ENCODE measurements at places on chromosomes 4 and X.
A peak's percentile ranks its signal among the peaks of the same experiment; 100 is the strongest.

- no peak for DNase-seq
These were observed 821 bp downstream of the ASMTL start for GRCh38 chrX:1451661-1452515.

GRCh38 chrX:124240422-124240821, 92.0 kb upstream of the TEX13D start:
- DNase-seq = no peak

DNA sequence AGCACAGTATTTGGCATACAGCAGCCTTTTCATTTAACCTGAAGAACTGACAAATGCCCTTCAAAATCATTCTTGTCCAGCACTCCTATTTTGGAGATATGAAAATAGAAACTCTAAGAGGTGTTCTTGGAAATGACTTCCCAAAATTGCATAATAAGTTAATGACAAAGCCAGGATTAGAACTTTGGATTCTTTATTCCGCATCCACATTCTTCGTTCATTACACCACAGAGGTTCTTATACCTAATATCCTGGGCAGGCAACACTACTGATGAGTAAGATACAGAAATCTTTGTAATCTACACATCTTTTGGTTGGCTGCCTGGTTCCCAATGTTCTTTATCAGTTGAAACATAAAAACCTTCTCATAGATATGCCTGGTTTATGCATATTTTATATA, 5.9 kb downstream of the COL25A1 start:
- DNase-seq = no peak

DNA sequence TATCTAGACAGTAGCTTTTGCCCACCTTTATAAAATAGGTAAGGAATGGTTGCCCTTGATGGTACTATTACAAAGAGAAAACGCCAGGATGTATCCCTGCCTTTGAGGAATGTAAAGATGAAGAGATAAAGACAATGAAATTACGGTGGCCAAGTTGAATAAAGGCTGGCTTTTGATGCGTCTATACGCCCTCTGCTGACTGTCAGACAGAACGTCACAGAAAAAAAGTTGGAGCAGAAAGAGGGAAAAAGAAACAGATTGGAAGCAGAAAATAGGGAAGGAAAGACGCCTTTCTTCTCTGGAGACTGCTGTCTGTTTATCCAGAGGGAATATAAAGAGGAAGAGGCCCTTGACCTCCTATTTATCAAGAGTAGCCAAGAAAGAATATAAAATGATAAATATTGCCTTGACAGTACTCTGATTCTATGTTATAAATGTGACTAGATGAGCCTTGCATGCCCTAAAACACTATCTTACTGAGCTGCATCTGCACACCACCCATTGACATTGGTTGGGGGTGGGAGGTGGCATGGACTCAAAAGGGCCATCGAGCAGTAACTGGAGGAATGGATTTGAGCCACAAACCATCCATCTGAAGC, 30.6 kb downstream of the PCDH19 start:
- DNase-seq = no peak

GRCh38 chr4:62797221-62797620, 1597.1 kb downstream of the ADGRL3 start:
- no peak for DNase-seq

DNA sequence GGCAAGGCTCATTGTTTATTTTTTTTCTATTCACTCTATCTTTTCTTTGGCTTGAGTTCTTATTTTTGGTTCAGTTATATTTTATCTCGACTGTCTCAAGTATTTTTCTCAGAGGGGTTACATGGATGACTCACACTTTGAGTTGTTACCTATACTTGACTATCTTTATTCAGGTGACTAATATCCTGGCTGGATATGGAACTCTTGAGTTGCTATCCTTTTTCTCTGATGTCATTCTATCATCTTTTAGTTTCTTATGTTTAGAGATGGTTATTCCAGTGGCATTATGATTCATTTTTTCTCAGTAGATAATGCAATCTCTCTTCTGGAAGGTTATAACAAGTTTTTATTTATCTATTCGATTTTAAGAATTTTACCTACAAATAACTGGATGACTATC, 117.9 kb downstream of the COX18 start:
- no peak for DNase-seq

- DNase-seq = no peak
These were observed 260.4 kb downstream of the PDGFC start for GRCh38 chr4:156711193-156711590.

DNA sequence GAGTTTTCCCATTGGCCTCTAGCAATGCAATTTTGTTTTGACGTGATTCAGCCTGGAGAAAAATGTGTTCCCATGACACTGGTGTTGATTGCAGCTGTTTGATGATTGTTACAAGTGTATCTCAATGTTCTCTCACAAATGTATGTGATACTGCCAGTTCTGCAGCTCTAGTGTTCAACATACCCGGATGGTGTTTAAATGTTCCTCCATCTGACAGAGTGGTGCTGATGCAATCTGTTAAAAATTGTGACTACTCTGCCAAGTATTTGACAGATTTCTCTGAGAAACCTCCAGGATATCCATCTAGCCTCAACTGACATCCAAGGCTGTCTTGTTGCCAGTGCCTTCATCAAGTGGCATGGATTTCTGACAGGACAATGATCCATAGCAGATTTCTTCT, 657.2 kb upstream of the DIAPH2 start:
- DNase-seq = no peak

- peak; percentile 60 for DNase-seq
These were observed 52.4 kb downstream of the GAK start for GRCh38 chr4:879729-880077.

GRCh38 chrX:138082251-138082650, 516.3 kb downstream of the ZIC3 start:
- no peak for DNase-seq

- no peak for DNase-seq
These were observed 132.0 kb upstream of the ATP6AP2 start for GRCh38 chrX:40448793-40449192.

- no peak for DNase-seq
These were observed 2.2 kb downstream of the GRID2 start for GRCh38 chr4:92305878-92306520.

DNA sequence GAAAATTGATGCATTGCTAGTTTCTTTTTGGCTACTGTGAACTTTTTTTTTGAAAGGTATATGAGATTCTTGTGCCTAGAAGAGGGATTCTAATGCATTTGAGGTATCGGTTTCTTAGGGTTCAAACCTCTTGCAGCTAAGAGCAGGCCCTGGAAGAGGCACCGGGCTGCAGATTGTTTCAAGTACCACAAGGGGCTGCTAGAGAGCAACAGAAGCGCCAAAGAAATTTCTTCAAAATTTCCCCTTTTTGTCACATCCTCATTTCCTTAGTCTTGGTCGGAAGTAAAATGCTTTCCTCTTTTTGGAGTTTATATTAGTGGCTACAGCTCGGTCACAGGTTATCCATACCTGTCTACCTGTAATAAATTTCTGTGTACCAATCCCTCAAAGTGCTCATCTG, 89.8 kb downstream of the PDGFRA start:
- DNase-seq = peak; percentile 1

GRCh38 chr4:61094854-61095598, 105.1 kb upstream of the ADGRL3 start:
- no peak for DNase-seq

DNA sequence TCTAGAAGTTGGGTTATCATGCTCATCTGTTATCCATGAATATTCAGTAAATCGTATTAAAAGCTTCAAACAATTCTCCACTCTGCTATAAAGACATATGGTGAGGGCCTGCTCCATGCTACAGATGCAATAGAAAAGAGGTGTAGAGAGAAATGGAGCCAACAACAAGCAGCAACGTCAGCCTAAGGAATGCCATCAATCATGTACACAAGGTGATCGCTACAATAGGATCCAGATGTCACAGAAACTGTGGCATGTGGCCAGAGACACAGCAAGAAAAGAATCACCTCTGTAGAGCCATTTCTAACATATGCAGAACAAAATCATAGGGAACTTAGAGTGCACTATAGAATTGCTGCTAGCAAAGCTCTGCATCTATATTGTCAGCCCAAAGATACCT, 1188.1 kb downstream of the PCDH7 start:
- no peak for DNase-seq

DNA sequence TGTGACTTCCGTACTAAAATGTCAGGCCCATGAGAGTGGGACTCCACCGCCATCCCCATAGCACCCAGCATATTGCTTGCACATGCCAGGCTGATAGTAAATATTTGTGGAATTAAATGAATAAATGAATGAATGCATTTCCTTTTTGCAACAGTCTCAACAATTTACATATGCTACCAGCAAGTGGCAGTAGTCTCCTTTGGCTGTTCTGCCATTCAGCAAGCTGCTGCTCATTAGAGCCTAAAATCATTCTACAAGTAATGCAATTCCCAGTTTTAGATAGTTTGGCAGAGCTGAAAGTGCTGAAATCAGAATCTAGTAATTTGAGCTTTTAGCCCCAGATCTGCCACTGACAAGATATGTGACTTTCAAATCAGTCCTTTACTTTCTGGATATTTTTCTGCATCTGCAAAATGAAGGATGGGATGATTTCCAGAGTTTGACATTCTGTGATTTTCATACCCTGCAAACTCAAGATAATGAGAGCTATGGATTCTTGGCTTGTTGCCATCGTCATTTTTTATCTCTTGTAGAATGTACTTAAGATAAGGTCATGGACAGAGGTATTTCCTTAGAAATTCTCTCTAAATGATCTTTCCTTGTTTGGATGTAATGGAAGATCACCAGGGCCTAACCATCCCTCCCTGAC, 35.7 kb upstream of the INTS6L start:
- peak; percentile 38 for DNase-seq

DNA sequence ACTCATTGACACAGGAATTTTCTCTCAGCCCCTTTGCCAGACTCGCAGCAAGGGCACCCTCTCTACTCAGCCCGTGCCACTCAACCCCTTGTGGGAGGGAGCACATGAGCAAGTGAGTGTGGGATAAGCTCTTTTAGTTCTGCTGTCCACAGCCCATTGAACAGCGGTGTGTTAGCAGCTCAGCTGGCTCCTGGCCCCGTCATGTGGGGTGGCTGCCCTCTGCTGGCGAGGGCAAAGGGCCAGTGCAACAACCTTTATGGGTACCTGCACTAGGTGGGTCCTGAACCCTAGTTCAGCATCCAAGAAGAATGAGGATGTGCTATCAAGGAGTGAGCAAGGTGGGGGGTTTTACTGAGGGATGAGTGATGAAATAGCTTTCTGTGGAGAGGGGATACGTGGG, 85.0 kb upstream of the ZNF81 start:
- peak; percentile 1 for DNase-seq

DNA sequence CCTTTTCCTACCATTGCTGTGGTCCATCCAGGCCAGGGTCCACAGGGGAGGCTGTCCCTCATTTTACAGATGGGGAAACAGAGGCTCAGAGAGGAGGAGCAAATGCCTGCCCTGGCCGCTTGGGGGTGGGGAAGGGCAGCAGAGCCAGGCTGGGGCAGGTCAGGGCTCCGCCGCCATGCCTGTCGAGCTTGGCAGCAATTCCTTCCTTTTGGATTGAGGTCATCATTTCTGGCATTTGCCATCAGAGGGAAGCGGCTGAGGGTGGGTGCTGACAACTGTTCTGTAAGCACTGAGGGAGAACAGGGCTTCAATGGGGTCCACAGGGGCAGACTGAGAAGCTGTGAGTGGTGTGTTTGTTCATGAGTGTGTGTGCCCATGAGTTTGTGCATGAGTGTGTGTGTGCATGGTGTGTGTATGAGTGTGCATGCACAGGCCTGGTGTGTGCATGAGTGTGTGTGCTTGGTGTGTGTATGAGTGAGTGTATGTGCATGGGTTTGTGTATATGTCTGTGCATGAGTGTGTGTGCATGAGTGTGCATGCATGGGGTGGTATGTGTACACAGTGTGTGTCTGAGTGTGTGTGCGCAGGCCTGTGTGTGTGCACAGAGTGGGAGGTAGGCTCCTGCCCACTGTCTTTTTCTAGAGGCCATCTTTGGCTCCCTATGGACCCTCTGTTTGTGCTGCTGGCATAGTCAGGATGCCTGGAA, 115.2 kb downstream of the SORCS2 start:
- DNase-seq = no peak

GRCh38 chr4:145546175-145546915, 64.7 kb downstream of the SMAD1 start:
- no peak for DNase-seq

DNA sequence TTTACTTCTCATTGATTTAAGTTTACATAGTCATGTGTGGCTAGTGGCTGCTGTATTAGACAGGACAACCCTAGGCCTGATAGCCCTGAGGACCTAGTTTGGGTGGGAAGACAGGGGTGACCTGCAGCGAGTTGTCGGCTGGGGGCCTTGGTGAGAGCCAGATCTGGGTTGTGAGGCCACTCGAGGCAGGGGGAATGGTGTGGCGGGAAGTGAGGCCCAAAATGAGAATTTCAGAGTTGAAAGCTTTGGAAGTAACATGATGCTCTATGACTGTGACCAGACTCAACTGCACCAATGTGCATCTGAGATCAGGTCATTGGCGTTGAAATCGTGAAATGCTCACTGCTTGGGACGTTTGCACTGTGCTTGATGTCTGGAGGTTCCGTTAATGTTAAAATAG, 72.9 kb downstream of the TBL1X start:
- no peak for DNase-seq

GRCh38 chrX:31091819-31092218, 20.0 kb upstream of the FTHL17 start:
- no peak for DNase-seq

- no peak for DNase-seq
These were observed 64.8 kb downstream of the NDST3 start for GRCh38 chr4:118099106-118099505.

DNA sequence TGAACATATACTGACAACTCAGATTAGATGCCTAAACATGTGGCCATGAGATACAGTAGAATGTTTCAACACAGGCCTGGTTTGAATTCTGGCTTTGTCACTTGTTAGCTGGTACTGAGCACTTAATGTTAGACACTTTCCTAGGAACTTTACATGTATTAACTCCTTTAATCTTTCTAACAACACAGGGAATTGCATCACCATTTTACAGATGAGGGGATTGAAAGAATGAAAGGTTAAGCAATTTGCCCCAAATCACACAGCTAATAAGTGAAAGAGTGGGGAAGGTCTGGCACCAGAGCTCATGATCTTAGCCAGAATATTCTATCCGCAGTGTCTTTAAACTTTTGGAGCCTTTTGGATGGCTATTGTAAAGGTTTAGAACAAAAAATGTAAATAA, 95.9 kb downstream of the NYX start:
- DNase-seq = no peak
